ENCODE measurements at places on chromosomes 16 and 17. TPM values are rescaled to one million over a fixed set of nuclear protein-coding genes. Genes with fewer than 3 reads are reported as not detected.

GRCh38 chr16:71526111-71526631 lies at the start of gene CHST4:
Gene CHST4, plus strand, starts transcription at chr16:71526426. Its CDS starts 10,252 bp downstream, at chr16:71536678.
- DNase-seq, result no peak

- no peak for DNase-seq
These were observed 26.7 kb downstream of the SRCIN1 start for GRCh38 chr17:38579083-38579480.

DNA sequence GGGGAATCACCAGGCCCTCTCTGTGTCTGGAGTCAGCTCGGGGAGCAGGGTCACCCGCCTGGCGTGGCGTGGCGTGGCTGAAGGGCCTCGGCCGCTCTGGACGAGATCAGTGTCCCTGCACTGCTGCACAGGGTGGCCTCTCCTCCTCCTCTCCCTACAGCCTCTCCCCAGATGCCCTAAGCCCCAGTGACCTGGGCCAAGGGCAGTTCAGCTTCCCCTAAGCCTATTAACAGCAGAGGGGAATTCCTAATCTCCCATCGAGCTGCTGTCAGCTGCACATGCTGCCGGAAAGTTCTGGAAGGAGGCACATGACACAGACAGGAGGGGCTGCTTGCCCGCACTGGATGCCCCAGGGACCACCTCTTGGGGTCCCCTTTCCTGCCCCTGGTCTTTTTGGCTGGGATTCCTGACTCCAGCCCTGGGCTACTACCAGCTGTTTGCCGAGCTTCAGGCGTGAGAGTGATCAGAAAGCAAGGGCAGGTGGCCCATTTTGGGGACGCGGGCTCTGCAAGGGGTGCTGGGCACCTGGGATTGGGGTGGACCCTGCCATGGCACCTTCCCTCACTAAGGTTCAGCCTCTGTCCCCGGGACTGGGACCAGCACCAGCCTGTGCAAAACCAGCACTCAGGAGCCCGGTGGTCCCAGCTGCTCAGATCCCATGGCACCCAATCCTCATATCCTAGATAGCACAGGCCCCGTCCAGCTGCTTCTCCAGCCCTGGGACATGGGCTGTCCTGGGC lies 794 bp downstream of the PDE6G start:
- DNase-seq, result no peak

- no peak for DNase-seq
These were observed 9.1 kb downstream of the NLE1 start for GRCh38 chr17:35132816-35133550.

DNA sequence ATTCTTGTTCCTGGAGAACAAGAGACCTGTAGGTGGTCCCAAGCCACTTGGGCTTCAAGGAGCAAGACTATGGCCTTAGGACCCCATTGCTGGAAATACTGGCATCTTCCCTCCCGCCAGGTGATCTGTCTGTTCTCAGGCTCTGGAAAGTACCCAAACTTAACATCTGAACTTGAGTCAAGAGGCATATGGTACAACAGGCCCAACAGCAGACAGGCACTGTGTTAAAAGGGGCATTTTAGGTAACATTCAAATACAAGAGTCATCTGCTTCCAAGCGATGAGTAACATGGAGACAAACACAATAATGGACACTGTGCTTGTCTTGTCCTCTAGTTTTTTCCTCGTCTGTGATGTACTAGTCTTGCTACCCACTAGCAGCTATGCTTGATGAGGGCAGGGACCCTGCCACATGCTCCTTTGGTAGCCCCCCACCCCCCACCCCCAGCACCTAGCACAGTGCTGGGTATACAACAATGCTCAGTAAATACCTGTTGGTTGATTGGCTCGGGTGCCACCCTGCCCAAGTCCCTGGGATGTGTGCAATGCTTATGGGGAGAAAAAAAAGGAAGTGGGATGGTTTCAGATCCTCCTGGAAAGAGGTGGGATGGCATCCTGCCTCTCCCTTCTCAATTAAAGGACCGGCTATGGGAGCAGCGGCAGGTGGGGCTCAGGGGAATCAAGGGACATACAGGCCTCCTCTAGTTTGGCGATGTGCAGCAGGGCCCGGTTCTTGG lies 19.4 kb downstream of the CSF3 start:
- no peak for DNase-seq

- no peak for DNase-seq
These were observed 69.9 kb downstream of the IRX3 start for GRCh38 chr16:54216688-54217087.

GRCh38 chr16:57707331-57707730 lies 12.7 kb downstream of the DRC7 start:
- DNase-seq, result no peak

DNA sequence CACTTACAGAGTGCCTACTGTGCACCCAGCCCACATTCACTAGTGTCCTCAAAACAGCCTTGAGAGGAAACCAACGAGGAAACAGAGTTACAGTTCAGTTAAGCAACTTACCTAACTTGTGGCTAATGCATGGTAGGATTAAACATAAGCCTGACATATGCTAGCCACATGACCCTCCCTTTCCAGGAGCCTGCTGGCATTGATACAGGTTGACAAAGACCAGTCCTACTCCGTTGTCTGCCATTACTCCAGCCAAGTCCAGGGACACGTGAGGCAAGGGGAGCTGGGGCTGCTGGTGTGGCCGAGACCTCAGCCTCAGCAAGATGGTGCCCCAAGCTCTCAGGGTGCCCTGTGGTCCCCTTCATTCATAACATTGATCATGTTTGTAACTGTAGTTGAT lies 37.9 kb downstream of the SNX20 start:
- DNase-seq, result no peak

GRCh38 chr17:46862949-46863348 lies 11.6 kb downstream of the WNT9B start:
- DNase-seq, result peak; percentile 44

DNA sequence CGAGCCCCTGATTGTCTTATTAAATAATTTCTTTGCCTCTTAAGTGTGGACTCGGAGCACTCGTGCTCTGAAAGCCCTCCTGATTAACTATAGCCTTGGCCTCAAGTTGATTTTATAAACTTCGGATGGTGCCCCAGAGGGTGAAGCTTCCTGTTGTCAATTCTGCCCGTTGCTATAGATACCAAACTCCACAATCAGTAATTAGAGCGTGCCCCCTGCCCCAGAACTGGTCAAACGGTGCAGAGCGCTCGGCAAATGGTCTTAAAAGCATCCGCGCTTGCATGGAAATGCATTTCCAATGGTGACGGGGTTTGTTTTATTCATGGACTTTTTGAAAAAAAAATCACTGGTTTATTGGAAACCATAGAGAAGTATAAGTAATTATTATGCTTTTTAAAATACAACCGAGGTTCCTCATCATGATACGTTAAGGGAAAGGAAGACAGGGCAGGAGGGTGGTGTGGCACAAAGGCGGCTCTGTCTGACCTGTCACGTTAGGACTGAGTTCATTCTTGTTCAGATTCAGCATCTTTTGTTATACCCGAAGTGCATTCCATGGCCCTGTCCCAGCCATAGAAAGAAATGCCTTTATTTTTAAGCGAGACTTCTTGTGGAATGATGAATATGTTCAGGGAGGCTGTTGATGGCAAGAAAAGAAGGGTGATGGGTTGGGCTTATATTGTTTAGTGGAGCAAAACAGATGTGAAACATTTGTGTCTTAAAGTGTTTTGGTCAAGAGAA lies 476.4 kb downstream of the MAF start:
- DNase-seq, result no peak

GRCh38 chr17:83202002-83203000 lies 122.9 kb downstream of the METRNL start:
- peak; percentile 22 for DNase-seq

DNA sequence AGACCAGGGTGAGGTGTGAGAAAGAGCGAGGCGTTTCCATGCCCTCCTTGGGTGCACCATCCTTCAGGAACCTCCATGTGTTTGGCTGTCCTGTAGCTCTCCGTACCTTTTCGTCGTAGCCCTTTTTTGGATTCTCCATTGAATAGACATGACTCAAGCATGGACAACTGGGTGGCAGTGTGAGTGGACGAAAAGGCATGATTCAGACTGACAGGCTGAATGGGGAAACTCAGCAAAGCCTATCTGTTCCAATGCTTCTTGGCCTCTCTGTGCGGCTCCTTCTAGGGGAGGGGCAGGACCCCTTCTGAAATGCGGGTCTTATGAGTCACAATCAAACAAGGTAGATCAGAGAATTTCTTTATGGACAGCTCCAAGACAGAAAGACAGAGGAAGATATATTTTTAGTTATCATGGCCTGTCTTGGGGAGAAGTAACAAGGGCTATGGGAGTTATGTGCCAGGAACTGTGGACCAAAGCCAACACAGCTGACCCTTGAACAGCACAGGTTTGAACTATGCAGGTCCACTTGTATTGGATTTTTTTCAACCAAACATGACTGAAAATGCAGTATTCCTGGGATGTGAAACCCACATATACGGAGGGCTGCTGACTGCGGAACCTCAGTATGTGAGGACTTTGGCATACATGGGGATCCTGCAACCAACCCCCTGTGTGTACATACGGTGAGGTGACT lies 22.9 kb downstream of the ADORA2B start:
- no peak for DNase-seq

DNA sequence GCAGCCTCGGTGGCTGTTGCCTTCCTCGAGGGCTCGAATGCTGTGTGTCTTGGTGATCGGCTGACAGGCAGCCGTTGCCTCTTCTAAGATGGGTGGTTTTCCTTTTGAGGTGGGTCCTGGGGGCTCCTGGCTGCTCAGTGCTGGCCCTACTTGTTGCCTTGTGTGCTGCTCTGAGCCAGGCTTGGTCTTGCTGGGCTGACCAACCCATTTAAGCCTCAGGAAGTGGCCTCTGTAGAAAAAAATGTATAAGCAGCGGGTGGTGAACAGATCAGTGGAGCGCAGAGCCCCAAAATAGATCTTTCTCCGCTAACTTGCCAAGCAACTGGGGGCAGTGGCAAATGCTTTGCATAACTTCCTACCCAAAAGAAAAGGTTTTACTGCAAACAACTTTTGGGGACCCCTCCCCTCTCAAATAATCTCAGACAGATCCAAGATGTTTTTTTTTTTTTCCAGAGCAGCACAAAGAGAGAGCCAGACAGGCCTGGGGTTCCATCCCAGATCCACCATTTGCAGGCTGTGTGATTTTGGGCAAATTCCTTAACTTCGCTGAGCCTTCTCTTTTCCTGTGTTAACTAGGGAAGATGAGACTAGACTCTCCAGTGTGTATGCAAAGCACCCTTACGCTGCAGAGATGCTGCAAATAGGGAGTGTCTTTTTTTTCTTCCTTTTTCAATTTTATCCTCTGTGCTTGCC lies 42.5 kb downstream of the PLCG2 start:
- no peak for DNase-seq

DNA sequence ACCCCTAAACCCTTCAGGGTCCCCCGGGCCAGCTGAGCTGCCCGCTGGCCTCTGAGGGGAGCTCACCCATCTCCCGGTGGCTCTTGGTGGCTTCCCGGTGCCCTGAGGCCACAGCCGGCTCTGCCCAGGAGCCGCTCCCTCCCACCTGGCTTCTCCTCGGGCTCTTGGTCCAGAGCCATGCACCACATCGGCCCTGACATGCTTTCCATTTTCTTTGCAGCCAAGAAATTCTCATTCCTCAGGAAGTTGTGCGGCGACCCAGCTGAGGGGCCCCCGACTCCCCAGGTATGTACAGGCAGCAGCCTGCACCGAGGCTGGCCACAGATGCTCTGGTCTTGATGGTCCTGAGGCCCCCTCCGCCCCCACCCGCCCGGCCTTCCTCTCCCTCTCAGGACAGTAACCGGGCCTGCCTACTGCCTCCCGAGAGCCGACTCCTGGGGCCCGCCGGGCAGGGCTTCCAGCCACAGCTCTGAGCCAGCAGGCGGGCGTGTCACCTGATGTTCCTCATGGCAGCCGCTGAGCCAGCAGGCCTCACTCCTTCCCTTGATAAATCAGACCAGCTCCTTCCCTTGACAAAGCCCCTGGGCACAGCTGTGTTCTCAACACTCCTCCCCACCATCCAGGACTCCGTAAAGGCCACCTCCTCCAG lies 28.4 kb upstream of the ZFPM1 start:
- DNase-seq, result no peak

DNA sequence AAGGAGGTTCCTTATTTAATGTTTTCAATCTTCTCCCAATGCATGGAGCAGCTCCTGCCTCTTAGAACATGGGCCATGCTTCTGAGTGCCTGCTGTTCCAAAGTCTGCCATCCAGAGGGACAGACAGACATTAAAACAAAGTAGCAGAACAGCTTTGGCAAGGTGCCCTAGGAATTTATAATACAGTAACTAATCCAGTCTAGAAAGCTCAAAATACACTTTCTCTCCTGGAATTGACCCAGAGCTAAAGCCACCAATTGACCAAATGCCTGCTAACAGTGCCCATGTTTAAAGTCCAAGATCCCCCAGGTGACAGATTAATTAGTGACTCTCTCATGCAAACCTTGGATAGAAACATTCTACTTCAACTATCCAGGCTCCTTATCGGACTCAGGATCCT lies 11.1 kb upstream of the CHRNE start:
- no peak for DNase-seq

- DNase-seq, result no peak
These were observed 28.6 kb upstream of the NUDT16L1 start for GRCh38 chr16:4664538-4665418.

- DNase-seq, result no peak
These were observed 492 bp upstream of the CAMTA2 start for GRCh38 chr17:4987767-4988567.

- DNase-seq, result peak; percentile 25
These were observed 225.6 kb downstream of the TANC2 start for GRCh38 chr17:63191610-63192009.

DNA sequence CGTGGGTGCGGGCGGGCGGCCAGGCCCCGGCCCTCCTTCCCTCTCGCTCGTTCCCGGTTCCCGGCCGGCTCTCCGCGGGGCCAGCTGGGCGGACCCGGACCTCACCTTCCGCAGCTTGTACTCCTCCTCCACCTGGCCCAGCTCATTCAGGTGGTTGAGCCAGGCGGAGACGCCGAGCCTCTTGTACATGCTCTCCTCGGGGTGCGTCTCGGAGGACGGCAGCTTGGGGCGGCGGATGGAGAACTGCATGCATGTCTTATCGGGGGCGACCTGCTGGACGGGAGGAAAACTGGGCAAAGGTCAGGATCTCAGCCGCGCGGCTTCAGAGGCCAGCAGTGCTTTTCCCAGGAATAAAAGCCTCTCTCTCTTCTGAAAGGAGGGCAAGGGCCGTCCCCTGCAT lies 85.4 kb downstream of the TBC1D16 start:
- DNase-seq, result peak; percentile 23

- peak; percentile 81 for DNase-seq
These were observed 16.8 kb upstream of the RMI2 start for GRCh38 chr16:11328172-11329070.

MOSMO gene
- 12.7 TPM for total RNA-seq

OSGIN1 gene
- 7.0 TPM for total RNA-seq

ABCA10 gene
- total RNA-seq, result 12.8 TPM

NLRC3 gene
- 1.0 TPM for total RNA-seq

EPX gene
- not detected for total RNA-seq

ANKRD40 gene
- 45.4 TPM for total RNA-seq

NPIPB12 gene
- total RNA-seq, result 22.1 TPM

KRT20 gene
- total RNA-seq, result not detected

TBC1D3L gene
- total RNA-seq, result 5.3 TPM

TBC1D3H gene
- total RNA-seq, result 0.32 TPM

NKD1 gene
- 1.9 TPM for total RNA-seq
